ENCODE measurements at places on chromosomes 5 and 9.

GRCh38 chr5:6652025-6652424, 18.8 kb downstream of the SRD5A1 start:
- no peak for DNase-seq

- no peak for DNase-seq
Observed at GRCh38 chr5:2584579-2585269, 166.8 kb downstream of the IRX2 start.

GRCh38 chr9:89154651-89155336, 23.8 kb downstream of the SHC3 start:
- no peak for DNase-seq

DNA sequence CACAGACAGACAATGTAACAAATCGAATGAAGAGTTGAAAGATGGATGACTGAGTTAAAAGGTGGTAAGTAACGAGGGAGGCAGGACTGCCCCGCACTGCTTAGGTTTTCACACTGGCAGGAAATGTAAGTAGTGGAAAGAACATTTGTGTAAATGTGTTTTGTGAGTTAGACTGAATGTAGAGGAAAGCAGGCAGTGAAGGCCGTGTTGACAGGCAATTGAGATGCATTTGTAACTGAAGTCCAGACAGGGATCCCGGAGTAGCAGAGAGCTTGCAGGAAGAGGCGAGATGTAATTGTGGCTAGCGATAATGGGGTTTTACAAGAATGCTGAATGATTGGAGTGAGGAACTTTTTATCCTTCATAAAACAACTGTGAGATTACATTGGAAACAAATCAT, 20.0 kb upstream of the SH3PXD2B start:
- no peak for DNase-seq

DNA sequence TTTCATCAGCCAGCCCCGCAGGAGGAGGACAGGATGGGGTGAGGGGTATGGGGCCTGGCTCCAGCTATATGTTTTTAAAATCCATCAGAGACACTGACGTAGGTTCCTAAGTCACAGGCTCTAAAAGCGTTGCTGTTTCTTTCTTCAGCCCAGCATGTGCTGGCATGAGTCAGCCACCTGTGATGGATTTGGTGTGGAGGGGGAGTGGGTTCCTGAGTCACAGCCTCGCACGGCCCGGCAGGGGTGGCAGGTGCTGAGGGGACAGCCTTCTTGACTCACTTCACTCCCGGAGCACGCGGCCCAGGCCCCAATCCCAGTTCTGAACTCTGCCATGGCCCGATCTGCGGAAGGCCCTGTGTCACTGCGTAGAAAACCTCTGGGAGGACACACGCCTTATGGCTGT, 38.8 kb upstream of the RPL26L1 start:
- peak; percentile 92 for DNase-seq

- no peak for DNase-seq
Observed at GRCh38 chr9:80554301-80554700, 982.5 kb downstream of the TLE4 start.

Data from smooth muscle cell of the brain vasculature (primary cell).